ENCODE measurements at places on chromosomes 1 and 21.
A peak's percentile ranks its signal among the peaks of the same experiment; 100 is the strongest.

DNA sequence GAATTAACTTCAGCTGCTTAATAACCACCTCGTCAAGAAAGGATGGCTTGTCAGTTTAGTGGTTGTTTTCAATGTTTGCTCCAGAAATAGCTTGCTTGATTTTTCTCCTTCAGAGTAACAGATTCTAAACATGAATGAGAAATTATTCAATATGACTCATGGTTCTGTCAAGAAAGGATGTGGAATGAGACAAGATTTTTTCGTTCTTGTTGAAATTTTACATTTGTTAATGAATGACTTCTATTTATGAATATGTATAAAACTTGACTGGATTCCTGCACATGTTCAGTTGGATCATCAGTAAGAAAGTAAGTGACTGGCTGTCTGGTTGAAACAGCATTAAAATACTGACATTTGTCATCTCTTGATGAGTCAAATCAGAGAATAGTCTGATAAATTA, 38.3 kb downstream of the IFI44 start:
- DNase-seq = peak; percentile 38

DNA sequence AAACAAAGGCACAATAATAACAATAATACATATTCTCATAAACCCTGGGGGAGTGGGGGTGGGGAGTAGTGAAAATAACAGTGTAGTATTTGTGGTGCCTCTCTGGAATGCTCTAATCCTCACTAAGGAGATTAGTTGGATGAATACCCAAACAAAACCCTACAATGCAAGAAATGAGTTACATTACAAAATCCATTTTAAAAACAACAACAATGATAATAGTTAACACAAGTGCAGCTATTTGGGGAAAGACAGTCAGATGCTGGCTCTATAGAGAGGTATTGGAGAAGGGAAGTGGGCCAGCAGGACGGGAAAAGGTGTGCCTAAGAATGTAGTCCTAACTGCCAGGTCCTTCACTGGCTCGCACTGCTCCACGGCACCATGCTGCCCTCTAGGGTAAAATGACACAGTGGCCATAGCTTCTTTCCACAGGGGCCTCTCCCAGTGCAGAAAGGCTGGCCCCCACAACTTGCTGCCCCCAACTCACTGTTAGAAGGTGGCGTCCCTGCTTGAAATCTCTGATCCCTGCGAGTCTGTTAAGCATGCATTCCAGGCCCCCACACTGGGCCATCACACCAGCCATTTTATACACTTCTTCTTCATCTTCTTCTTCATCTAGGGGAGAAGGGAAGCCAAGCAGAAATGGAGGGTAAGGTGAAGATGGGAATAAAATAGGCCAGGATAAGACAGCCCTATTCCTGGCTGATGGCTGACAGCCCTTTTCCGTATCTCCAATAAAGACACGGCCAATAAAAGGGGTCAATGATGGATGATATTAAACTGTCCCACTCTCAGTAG, 113.8 kb downstream of the UBR4 start:
- no peak for DNase-seq

DNA sequence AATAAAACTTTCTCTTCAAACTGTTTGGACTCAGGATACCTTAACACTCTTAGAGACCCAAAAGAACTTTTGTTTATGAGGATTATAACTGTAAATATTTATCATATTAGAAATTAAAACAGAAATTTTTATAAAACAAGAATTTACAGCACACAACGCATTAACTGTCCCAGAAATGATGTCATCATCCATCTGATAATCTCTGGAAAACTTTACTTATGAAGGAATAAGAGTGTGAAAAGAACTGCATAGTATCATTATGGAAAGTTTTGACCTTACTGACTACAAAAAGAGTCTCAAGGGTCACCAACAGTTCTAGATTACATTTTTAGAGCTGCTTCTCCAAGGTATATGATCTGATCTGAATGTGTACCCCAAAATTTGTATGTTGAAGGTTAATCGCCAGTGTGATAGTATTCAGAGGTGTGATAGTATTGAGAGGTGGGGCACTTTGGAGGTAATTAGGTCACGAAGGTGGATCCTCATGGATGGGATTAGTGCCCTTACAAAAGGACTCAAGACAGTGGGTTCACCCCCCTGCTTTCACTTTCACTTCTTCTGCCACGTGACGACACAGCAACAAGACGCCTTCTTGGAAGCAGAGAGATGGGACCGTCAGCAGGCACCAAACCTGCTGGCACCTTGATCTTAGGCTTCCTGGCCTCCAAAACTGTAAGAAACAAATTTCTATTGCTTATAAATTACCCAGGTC, 95.7 kb upstream of the NR5A2 start:
- peak; percentile 33 for DNase-seq

DNA sequence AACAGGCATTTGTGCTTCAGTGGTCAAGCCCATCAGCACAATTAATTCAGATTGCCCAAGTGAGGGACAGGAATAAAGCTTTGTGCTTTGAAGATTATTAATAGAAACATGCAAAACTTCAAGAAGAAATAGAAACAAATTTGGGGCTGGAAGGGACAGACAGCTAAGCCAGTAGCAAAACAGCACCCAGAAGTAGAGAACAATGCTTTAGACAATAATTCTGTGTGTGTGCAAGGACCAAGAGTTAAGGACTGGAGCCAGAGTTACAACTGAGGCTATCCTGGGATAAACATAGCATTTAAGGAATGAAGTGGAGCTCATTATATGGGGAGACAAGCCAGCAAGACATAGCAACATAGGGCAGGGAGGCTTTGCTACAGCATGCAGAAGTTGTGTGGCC, 251.9 kb upstream of the DAB1 start:
- DNase-seq = no peak

DNA sequence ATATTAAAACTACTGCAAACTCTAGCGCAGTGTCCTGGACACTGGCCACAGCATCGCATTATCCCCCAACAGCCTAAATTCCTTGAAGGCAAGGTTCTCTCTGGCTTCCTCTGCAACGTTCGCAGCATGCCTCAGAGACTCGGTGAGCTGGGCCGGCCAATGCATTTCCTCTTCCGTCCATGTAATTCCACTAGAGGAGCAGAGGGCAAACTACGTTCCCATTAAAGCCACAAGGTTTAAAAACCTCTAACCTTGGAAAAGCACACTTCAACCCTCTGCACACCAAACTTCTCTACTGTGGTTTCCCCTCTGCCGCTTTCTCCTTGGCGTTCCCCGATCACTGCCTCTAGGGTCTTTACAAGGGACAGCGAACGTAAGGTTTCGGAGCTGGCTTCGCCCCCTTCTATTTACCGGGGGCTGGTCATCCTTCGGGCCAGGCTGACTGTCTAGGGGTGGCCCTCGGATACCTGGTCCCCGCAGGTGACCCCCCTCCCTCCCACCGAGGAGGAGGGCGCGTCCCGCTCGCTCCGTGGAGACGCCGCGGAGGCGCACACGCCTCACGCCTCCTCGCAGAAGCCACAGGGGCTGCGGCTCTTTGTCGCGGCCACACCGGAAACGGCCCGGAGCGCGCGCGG, 456 bp upstream of the SMYD2 start:
- DNase-seq = peak; percentile 47

GRCh38 chr1:21165076-21165475, 11.6 kb downstream of the EIF4G3 start:
- DNase-seq = no peak

DNA sequence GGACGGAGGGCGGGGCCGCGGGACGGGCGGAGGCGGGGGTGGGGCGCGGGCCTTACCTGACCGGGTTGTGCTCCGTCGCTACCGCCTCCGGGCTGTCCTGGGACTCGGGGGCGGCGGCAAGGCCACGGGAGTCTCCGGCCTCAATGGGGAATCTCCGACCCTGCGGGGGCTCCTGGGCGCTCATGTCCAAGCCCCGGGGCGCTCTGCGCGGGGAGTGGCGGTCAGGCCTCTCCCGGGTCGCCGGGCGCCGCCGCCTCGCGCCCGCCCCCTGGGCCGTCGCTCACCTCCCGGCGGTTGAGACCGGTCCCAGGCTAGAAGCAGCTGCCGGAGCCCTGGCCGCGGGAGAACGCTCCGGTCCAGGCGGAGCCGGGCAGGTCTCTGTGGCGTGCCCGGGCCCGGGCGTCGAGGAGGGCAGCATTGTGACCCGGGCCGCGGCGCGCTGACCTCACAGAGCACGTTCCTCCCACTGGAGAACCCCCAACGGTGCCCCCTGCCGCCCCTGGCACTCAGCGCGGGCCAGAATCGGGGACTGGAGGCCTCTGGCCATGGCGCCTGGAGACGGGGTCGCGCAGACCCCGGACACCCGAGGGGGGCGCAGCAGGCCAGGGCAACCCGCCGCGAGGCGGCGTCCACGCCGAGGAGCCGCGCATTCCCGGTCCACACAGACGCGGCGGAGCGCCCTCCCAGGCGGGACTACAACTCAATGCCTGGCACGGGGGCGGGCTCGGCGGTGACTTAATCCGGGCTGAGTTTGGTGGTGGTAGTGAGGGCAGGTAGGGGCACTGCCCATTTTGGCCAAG, 411 bp downstream of the FAM229A start:
- peak; percentile 37 for DNase-seq

- no peak for DNase-seq
Observed at GRCh38 chr1:14466006-14466405, 132.5 kb upstream of the KAZN start.

DNA sequence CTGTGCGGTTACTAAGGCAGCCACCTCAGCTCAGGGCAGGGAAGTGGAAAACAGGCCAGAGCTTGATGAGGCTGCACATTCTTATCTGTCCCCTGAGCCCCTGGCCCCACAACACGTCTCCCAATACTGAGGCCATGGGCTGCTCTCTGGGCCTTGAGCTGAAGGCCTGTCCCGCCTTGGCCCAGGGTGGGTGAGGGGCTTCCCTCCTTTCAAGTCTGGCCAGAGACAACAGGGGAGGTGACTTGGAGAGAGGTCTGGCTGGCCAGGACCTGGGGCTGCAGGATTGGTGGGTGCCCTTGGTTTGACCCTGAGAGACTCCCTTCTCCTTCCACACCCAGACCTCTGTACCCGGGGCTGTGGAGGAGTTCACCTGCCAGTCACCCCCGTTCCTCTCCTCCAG, 563.8 kb downstream of the PTPRU start:
- no peak for DNase-seq

DNA sequence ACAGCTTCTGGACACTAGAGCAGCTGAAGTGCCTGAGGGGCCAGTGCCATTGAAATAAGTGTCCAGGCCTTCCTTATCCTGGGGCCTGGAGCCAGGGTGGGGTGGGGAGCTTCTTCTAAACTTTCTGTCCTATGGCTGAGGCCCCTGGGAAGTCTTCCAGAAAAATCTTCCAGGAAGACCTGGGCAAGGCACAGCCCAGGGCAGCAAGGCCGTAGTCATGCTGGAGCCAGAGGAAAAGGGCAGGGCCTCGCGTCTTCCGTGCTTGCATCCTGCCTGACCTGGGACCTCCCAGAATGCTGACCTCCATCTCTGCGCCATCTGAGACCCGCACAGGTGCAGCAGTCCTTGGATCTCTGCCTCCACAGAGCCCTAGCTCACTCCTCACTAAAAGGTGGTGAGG, 96.7 kb upstream of the SLC44A3 start:
- DNase-seq = no peak

GRCh38 chr1:158771950-158772866, at the start of gene OR6N1:
Gene OR6N1 (minus strand): TSS chr1:158772195. CDS start chr1:158766682, 5,513 bp downstream.
- DNase-seq = no peak

- peak; percentile 84 for DNase-seq
Observed at GRCh38 chr1:196608390-196609369, at the start of gene KCNT2. Gene KCNT2 (minus strand): TSS chr1:196608440. CDS start chr1:196608309, 131 bp downstream.

DNA sequence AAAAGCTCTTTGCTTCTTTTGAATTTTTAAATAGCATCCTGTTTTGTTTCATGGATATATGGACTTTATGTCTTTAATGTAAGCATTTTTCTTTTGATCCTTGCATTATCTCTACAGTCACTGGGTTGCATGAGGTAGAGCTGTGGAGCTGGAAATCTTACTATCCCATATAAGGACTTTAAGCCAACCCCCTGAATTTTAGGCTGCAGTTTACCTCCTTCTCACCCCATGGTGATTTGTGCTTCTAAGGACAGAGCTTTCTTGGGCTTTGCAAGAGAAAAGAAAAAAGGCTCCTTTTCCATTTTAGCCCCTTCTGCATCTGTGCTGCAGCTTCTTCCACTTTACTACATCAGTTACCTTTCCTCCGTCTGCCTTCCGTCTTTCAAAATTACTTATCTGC, 373.8 kb downstream of the HHAT start:
- no peak for DNase-seq

- no peak for DNase-seq
Observed at GRCh38 chr1:33727310-33727709, 136.6 kb upstream of the HMGB4 start.

DNA sequence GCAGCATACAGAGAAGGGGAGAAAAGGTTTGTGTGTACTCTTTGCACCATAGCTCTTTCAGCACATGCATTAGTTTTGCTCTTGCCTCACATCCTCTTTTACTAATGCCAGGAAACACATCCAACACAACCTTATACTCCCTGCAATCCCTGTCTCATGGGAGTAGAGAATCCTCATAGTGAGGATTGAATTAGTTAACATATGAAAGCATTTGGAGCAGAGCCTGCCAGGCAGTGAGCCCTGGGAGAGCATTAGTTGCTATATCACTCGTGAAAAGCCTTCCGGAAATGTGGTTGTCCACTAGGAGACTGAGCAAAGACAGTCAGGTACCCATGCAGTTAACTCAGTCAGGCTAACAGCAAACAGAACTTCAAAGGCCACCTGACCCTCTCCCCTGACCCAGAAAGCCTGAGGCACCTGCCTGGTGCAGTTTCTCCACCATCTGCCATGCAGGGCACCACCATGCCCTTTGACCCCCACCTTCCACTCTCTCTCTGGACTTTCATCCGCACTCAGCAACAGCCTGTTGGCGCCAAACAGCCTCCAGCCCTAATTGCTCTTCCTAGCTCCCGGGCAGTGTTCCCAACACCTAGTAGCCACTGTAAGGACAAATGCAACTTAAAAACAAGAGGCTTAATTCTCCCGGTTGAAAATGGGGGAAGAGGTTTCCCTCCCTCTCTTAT, 14.9 kb upstream of the AGT start:
- DNase-seq = no peak

DNA sequence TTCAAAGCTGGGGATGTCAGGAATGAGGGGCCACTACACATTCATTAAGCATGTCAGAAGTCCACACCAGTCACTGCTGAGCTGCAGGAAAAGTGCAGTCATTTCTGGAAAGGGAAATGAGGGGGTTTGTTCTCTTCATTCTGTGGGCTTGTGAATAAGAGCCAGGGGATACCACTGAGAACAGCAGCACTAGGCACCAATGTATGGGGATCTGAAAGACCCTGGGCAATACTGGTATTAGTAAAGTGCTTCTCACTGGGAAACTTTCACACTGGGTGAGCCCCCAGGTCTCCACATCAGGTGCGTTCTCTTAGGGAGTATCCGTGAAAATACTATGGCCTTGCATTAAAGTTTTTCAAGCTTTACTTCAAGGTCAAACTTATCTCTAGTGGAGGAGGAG, 49.9 kb downstream of the TGFB2 start:
- no peak for DNase-seq

GRCh38 chr1:150551784-150552127, 2.5 kb downstream of the ADAMTSL4 start:
- no peak for DNase-seq

GRCh38 chr1:9539829-9540550, 725 bp downstream of the SLC25A33 start:
- DNase-seq = peak; percentile 47

DNA sequence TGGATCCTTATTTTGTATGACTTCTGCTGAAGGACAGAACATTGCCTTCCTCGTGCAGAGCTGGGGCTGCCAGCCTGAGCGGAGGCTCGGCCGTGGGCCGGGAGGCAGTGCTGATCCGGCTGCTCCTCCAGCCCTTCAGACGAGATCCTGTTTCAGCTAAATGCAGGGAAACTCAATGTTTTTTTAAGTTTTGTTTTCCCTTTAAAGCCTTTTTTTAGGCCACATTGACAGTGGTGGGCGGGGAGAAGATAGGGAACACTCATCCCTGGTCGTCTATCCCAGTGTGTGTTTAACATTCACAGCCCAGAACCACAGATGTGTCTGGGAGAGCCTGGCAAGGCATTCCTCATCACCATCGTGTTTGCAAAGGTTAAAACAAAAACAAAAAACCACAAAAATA, 27.5 kb upstream of the KDM4A start:
- DNase-seq = no peak
